K562 (cell line): ENCODE measurements at places on chromosomes 7 and 10. TPM values are rescaled to one million over a fixed set of nuclear protein-coding genes. Genes with fewer than 3 reads are reported as not detected.

DNA sequence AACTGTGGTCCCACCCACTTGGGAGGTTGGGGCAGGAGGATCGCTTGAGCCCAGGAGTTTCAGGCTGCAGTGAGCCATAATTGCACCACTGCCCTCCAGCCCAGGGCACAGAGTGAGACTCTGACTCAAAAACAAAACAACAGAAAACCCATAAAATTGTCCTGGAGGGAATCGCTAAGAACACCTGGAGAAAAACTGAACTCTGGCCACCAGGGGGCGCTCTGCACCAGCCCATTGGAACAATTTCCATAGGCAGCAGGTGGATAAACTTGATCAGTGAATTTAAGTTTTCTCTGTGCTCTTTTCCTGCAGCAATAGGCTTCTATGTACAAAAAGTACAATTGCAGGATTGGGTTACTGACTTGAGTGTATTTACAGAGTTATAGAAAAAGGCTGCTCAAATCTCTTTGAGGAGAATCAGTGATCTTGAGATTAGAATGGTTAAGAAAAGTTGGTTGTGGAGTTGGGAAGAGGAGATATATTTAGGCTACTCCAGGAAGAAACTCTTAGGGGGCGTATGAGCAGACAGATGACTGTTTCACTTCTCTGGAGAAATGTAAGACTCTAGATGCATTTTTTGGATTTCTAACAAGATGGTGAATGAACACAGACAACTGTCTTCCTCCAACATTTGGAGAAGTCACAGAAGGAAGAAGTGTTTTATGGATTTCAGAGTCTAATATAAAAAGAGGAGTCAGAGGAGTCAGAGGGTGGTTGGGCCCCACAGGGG is 274.9 kb upstream of the GALNT17 start:
- peak; percentile 80 for DNase-seq

DNA sequence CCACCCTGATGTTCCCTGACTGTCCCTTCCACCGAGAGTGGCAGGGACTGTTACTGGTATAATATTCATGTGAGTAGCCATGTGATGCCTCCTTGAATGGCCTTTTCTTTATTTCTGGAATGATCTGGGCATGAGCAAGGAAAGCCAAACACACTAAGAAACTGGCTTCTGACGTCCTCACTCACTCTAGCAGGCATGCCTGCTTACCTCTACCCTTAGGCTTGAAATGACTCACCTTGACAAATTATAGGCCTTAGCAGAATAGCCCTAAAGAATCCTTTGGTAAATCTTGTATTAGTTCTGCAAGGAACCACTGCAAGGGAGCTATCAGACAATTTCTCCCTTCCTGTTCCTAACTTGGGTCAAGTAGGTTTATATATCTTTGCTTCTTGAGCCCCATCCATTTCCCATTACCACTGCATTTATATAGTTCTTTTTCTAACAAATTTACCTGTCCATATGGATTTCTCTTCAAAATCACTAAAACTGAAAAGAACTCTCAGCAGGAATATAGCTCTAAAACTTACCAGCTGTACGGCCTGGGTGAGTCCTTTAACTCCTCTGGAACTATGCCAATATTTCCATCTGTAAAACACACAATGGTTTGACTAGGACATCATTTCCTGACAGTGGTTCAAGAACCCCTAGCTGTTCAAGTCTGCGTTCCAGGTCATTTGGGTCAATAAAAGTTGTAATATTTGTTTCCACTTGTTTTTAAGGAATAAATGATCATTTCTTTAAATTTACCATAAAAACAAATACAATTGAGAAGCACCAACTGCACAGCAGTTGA is 13.0 kb upstream of the NDUFA5 start:
- DNase-seq: peak; percentile 39

- DNase-seq: no peak
Measured at GRCh38 chr7:107944411-107945169, 53.6 kb downstream of the DLD start.

The CDC14C gene
- total RNA-seq: not detected in 2 replicates

DNA sequence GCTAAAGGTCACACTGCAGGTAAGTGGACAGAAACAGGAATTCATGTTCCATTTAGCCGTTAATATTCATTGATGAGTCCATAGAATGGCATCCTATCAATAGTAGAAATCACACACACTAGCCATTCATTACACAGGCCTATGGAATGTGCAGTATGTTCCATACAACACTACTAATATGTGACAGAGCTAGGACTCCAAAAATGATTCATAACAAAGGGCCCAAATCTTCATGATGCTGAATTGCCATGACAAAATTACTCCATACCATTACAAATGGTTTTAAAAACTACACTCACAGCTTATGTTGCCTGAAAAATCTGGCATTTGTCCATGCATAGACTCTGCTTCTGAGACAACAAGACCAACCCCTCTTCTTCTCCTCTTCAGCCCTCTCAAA is 549.1 kb downstream of the XPNPEP1 start:
- no peak for DNase-seq

DNA sequence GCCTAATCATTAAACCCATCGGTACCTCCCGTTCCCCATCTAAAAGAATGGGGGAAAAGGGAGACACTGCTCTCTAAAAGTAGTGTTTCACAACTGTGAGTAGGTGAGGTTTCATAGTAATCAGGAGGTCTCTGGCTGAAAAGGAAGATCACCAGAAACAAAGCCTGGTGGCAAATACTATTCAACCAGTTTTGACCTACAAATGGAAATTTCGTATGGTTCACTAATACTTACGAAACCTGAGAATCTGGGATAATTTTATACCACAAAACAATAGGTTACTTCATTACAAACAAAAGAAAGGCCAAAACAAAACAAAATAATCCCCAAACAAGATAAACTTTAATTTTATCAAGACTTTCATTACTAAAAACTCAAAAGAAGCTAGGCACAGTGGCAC is 28.4 kb upstream of the ANLN start:
- no peak for DNase-seq

- no peak for DNase-seq
Measured at GRCh38 chr10:114758331-114758730, 63.2 kb upstream of the FHIP2A start.

The CDK14 gene
- 0.18 and 0.44 TPM in 2 replicates for total RNA-seq

The CALHM3 gene
- total RNA-seq: not detected in 2 replicates

- DNase-seq: peak; percentile 15
Measured at GRCh38 chr10:8314486-8314885, 260.0 kb downstream of the GATA3 start.

The ATRNL1 gene
- total RNA-seq: 0.18 TPM in 2 replicates
